Naive thymus-derived CD8-positive, alpha-beta T cell (primary cell): ENCODE measurements at places on chromosomes 11 and 22.

DNA sequence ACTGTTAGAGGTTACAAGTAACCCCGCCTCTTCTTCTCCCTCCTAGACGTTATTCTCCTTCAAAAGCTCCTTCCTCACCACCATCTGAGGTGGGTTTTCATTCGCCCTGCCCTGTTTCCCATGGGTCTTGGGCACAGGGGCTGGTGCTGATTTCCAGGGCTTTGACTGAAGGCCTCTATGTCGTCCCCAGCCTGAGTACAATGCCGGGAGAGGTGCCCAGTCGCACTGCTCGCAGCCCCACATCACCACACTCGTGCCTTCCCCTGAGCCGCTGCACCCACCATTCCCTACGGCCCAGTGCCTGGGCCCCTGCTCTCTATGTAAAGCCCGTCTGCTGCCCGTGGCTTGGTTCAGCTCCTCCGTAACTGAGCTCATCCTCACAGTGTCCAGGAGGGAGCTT lies 169.8 kb downstream of the DSCAML1 start:
- DNase-seq = no peak

DNA sequence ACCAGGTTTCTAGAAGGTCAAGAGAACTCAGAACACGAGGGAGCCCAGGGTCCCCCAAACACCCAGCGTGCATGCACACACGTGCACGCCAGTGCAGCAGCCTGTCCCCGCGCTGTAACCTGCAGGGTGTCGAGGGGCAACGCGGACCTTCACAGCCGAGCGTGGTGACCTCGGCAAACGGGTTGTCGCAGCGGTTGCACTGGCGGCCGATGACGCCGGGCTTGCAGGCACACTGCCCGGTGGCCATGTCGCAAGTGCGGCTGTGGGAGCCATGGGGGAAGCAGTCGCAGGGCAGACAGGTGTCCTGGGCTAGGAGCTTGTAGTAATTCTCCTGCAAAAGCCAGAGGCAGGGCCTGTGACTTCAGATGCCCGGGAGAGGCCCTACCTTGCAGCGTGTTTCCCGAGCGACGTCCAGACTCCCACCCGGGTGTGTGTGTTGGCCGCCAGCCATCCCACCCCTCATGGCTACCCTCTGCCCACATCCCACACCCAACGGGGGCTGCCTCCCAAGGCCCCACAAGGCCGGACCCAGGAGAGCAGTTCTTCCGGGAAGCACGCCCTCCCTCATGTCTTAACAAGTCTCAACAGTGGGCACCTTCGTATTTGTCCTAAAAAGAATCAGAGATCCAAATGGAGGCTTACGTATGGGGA lies 56.1 kb downstream of the TRMU start:
- no peak for DNase-seq

- no peak for DNase-seq
These were observed 56.2 kb upstream of the RCN1 start for GRCh38 chr11:32034680-32035079.

- no peak for DNase-seq
These were observed 269.3 kb upstream of the PITPNB start for GRCh38 chr22:28188178-28188879.

- no peak for DNase-seq
These were observed 32.7 kb downstream of the NARS2 start for GRCh38 chr11:78542007-78542406.
